ENCODE measurements at places on chromosomes 7 and 10.

GRCh38 chr10:58892031-58892531, 284.4 kb upstream of the PHYHIPL start:
- ATAC-seq, result no peak

GRCh38 chr7:495761-496321, 23.8 kb downstream of the PDGFA start:
- no peak for ATAC-seq

- no peak for ATAC-seq
Measured at GRCh38 chr7:44796034-44796503, 412 bp upstream of the PPIA start.

DNA sequence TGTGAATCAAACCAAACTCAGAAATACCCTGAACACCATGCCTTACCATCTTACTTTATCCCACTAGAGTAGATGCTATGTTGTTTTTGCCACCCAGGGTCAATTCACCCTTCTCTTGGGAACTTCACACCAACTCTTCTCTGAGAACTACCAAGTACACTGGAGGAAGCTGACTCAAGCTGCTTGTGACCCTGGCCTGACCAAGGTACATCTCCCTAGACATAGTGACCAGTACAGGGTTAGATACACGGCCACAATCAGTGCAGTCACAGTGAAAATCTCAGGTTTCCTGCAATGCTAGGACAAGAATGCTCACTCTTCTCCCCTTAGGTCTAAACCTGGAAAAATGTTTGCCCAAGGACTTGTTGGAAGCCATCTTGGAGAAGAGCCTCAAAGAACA, 31.8 kb downstream of the EZH2 start:
- no peak for ATAC-seq

DNA sequence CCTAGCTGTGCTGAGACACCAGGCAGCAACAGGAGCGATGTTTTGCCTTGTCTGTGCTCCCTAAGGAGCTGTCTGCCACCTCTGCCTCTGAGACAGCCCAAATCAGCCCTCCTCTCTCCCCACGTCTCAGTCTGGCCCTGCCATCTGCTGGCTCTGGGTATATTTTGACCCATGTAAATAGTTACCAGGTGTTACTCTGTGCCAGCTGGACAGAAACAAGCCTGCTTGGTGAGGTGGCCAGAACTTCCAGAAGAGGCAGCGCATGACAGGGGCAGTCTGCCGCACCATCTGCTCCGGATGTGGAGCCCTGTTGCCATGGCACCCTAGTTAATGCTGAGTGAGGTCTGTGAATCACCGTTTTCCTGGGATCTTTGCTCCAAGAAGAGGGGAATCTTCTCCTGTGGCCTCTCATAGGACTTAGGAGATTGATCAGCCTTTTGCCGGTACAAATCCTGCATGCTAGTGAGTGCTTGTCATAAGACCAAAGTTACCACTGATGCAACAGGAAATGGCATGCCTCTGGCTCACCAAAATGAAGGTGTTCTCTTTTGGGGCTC, 31.8 kb downstream of the GSTO2 start:
- no peak for ATAC-seq

GRCh38 chr10:4596951-4597350, 229.1 kb upstream of the AKR1E2 start:
- ATAC-seq, result no peak

GRCh38 chr7:27295236-27295635, 52.6 kb downstream of the EVX1 start:
- ATAC-seq, result no peak

DNA sequence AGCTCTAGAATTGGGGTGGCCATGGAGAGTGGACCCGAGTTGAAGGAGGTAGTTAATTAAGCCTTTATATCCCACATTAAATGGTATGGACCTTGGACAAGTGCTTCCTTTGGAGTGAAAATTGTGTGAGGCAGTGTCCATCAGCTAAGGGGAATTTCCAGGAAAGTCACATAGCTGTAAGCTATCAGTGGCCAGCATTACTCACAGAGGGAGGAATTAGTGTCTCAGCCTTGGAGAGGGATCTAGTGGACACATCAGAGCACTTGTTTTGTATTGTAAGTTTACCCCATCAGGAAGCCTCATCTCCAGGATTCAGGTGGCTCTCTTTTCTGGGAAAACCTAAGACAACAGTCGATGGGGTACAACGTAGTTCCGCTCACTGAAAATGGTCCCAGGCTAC, 416.7 kb downstream of the TFEC start:
- no peak for ATAC-seq
